ENCODE measurements at places on chromosomes 4 and X. TPM values are rescaled to one million over a fixed set of nuclear protein-coding genes. Genes with fewer than 3 reads are reported as not detected.

DNA sequence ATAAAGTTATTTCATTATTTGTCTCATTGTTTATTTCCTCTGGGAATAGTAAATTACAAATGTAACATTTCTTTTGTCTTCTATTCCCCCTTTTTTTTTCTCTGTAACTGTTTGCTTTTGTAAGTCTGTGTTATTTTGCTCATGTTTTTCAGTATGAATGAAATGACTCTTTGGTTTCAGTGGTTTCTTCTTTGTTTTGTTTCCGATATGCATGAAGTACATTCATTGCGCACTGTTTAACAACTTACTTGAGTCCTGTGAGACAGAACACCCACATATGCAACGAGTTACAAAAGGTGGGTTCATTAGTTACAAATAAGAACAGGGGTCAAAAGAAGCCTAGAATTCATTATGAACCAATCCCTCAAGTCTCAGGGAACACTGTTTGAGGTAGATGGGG lies 175.0 kb upstream of the UGT8 start:
- no peak for ATAC-seq

DNA sequence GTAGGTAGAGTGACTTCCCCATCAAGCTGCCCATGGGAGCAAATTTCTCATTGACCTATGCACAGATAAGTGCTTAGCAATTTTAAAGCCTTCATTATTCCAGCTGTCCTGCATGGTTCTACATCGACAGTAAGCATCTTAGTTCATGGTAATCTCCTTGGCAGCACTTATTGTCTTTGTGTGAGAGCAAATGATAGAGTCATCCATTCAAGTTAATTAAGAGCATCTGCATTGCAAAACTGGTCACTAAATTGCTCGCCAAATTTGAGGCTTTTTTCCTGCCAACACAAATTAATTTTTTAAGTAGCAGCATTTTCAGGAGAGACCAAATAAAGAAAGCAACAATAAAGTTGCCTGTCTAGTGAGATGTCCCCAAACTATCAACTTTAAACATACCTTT lies 76.7 kb downstream of the SH3BGRL start:
- no peak for ATAC-seq

DNA sequence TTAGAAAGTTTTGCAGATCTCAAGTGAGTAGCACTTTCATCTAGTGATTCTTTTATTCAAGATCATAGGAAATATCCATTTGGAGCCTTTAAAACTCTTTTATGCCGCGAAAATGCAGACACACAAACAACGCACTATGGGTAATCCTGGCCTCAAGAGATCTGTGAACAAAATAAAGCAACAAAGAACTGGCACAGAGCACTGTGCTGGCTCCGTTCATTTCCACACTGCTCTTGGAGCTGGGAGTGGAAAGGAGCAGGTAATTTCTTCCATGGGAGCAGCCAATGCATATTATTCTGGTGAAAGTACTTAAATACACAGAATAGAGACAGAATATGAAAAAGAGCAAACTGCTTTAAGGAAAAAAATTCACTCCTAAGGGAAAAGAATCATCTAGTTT lies 172.7 kb upstream of the FRG1 start:
- ATAC-seq = no peak

GRCh38 chr4:56426273-56426672 lies 9.1 kb downstream of the PPAT start:
- ATAC-seq = no peak

- ATAC-seq = no peak
Measured at GRCh38 chr4:87258677-87259076, 38.3 kb upstream of the KLHL8 start.

UCP1 gene
- not detected for total RNA-seq

ZNF182 gene
- 1.7 TPM for total RNA-seq

CSAG2 gene
- total RNA-seq = not detected

SYTL4 gene
- 2.9 TPM for total RNA-seq
